Stimulated activated naive CD4-positive, alpha-beta T cell (primary cell): ENCODE measurements at places on chromosomes 16 and 17.

DNA sequence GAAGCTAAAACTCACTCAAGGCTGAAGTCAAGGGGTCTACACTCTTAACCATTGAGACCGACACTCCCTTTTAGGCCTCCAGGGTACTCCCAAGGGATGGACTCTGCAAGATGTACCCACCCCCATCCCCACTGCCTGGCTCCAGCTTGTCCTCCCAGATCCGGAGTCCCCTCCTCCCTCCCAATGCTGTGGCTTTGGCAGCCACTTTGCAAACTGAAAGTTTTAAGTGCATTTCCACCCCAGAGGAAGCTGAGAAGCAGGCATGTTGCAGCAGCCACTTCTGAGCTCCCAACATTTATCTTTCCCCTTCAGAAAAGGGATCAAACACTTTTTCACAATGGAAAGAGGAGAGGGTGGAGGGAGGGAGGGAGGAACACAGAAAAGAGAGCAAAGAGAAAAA, 115.2 kb downstream of the COPRS start:
- no peak for DNase-seq

DNA sequence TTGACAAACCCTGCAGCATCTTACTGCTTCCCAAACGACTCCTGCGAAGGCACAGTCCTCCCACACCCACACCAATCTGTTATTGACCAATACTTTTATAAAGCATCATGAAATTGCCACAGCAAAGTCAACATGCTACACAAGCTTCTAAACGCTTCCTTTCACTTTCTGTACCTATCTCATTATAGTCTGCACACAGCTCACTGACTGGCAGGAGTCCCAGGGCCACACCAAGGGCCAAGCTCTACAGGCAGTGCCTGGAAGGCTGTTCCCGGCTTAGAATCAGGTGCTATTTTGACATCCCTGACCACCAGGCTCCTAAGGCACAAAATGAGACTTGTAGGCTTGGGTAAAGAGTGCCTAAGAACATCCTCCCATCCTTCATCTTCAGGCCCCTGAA, 39.5 kb downstream of the USP7 start:
- no peak for DNase-seq

- peak; percentile 96 for DNase-seq
These were observed 96.3 kb downstream of the RAB11FIP4 start for GRCh38 chr17:31487648-31488263.

DNA sequence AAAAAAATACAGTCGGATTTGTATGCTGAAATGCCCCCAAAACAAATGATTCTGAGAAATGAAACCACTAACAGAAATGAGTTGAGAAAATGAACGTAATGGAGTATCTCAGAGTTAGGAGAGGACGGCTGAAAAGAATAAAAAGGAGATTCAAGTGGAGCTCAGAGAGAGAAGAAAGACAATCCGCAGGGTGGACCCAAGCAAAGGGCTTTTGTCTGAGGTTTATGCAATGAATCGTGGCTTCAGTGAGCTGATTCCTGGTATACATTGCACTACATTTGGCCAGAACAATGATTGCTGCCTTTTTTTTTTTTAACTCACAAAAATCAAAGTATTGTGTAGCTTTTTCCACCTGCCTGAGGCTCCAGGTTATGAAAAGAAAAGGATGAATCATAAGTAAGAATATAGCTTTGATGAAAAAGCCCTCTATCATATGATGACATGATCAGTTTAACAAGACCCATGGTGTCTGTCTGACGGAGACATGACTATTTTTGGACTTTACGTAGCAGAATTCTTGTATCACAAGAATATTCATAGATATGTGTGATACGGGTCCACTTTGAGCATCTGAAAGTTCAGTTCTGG, 4.4 kb upstream of the MED9 start:
- no peak for DNase-seq

- no peak for DNase-seq
These were observed 72.0 kb upstream of the KSR1 start for GRCh38 chr17:27384261-27384701.

GRCh38 chr17:28598799-28599310, at the start of gene SPAG5:
Gene SPAG5, minus strand, starts transcription at chr17:28599025. Its CDS starts 79 bp downstream, at chr17:28598946.
- peak; percentile 88 for DNase-seq

GRCh38 chr17:17663160-17664063, 17.8 kb upstream of the RAI1 start:
- DNase-seq, result peak; percentile 39

DNA sequence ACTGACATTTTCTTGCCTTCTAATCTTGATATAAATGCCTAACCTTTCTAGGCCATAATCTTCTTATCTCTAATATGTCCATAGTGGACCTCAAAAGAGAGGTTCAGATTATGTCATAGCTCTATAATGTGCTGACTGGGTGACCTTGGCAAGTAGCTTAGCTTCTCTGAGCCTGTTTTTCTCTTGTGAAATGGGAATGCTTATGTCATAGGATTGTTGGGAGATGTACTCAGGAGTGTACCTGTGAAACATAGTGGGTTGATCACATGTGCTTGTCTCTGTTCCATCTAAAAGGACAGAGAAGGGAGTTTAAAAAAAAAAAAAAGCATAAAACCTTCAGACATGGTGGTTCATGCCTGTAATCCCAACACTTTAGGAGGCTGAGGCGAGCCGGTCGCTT, 2.4 kb downstream of the MED9 start:
- DNase-seq, result no peak

- no peak for DNase-seq
These were observed 619.9 kb upstream of the SOX9 start for GRCh38 chr17:71500761-71501555.

DNA sequence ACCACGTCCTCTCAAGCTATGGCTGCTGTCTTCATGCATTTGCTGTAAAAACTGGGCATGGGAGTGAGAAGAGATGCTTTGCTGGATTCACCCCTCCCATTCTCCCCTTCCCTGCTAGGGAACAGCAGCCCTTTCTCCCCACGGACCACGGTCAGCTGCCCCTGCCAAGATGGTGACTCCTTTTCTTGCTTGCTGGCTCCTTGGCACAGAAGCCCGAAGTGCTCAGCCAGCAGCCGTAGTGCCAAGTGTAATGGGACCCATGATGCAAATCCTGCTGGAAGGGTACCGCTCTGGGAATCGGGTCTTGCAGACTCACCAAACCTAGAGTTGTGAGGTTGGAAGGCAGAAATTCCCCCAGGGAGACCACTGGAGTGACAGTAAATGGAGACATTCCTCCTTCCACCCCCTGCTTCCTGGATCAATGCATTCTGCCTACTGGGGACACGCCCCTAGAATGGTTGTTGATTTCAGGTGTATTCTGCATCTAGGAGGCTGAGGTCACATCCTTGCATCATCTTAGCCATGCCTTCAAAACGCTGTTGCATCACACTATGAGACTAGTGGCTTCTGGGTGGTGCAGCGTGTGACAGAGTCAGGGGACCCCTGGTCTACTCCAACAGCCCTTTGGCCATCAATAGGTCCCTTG, 63.0 kb upstream of the CBX4 start:
- DNase-seq, result no peak

DNA sequence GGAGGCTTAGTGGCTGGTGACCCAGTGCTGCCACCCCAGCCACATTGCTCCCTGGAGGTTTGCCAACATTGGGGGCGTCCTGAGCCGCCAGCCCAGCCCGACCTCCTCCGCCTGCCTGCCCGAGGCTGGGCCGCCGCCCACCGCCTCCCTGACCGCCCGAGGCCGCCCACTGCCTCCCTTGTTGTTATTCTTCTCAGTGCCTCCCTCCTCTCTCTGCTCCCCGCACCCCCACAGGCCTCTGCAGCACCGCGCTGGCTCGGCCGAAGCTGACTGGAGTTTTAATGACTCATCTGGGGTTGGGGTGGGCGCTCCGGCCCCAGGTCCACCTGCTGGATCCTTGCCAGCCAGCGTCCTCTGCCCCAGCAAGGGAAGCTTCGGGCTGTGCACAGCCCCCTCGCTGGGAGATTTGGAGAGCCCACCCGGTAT, 102.5 kb downstream of the RBFOX3 start:
- no peak for DNase-seq
